NCI-H446 (cell line): ENCODE measurements at places on chromosomes 7 and 10.

DNA sequence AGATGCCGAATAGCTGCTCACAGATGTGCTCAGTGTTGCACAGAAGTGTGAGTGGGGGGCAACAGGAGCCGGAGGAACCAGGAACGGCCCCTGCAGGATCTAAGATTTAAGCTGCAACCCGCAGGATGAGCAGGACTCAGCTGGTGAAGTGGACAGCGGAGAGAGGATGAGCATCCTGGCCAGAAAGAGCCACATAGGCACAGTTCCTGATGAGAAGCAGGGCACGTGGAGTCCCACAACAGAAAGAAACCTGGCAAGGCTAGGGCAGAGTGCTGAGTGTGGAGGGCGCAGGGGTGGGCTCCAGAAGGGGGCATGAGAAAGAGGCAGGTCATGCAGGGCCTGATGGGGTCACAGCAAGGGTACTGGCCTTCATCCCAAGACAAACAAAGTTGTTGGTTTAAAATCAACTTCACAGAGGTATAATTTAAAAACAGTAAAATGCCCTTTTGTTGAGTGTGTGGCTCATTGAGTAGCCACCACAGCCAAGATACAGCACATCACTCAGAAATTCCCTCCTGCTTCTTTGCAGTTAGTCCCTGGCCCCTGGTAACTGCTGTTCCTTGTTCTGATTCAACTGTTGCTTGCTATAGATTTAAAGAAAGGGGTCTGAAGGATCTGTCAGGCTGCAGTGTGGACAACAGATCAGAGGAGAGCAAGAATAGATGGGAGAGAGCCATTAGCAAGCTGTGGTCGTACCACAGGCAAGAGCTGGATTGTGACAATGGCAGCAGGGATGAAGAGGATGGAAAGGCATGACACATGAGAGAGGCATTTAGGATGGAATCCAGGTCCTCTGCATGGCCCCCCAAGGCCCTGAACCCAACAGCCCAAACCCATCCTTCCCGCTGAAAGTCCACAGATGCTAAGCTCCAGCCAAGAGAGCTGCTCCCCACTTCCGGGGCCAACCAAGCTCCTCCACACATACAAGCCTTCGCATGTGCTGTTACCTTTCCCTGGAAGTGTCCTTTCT is 53.1 kb upstream of the OSBPL3 start:
- no peak for DNase-seq

DNA sequence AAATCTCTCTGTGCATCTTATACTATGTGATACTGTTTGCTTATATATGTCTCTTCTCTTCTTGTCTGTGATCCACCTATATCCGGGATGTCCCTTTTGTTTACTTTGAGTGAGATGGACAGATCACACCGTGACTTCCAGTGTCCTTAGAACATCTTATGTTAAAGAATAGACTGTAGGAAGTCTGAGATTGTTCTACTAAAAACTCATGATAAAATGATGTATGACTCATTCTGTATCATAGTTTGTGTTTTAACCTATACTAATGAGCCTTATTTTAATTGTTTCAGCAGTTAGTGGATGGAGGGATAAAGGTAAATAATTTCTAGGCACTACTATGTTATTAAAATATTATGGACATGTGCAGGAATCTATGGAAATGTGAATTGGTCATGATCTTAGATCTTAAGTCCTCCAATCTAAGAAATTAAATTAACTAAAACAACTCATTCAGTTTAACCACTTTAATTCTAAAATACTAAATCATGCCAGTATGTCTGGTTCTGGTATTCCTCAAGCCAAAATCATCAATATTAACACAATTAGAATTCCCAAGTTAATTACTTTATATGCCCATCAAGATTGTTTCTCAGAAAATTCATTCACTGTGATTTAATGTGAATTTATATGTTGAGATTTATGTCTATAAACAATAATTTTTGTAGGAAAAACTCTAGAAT is 32.0 kb downstream of the ITGB8 start:
- no peak for DNase-seq

GRCh38 chr10:2631557-2632205 is 435.7 kb upstream of the PFKP start:
- DNase-seq: no peak

DNA sequence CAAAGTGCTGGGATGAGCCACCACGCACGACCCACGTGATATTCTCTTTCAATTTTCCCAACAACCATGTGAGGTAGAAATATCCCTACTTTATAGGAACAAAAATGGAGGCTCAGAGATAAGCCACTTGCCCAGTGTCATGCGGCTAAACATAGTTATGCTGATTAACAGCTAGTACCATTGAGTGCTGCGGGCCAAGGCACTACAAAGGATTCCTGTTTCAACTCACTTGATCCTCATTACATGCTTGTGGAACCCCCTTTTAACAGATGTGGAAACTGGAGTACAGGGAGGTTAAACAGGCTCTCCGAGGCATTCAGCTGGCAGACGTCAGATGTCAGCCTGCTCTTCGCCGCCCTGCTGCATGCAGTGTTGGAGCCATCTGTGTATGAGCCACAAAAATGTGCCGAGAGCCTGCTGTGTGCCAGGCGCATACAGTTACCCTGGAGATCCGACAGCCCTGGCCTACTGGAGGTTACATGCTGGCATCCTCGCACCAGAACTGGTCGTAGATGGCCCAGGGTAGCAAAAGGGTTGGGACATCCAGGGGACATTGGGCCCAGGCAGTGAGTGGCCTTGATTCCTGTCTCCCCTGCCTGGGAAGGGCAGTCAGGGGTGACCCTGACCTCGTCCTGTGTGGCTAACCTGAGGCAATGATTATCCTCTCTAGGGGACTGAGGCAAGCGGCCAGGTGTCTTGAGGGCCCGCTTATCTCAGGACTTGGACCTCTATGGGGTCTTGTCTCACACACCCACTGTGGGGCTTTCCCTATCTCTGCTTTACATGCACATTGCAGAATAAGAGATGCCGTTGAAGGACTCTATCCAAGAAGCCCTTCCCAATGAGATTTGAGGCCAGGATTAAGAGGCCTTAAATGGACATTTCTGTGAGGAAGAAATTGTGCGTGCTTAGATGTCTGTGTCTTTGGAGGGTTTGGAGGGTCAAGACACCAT is 18.5 kb upstream of the SRGN start:
- DNase-seq: peak; percentile 17

DNA sequence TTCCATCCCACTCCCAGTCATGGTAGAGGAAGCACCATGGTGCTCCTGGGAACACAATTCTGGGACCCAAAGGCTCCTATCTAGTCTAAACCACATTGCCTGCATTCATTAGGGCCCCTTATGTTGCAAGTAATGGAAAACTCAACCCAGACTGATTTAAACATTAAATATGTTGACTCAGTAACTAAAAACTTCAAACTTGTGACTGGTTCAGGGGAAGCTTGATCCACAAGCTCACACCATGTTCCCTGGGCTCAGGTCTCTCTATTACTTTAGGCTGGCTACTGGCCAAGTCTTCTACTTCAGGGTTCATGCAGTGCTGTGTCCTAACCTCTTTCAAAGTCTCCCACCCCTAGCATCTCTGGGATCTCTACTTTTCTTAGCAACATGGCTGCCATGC is 13.1 kb downstream of the WNT16 start:
- DNase-seq: no peak

DNA sequence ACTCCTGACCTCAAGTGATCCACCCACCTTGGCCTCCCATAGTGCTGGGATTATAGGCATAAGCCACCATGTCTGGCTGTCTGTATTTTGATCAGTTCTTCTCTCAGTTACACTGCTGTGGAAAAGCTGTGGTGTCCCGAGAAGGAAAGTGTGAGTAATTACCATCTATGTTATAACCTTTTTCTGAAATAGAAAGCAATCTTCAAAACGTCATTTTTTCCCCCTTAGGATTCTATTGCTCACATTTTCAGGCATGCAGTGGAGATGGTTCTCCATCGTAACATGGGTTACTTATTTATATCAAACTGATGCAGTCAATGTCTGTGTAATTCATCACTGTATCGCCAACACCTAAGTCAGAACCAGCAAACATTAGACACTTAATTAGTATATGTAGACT is 103.5 kb upstream of the FAM3C start:
- no peak for DNase-seq

DNA sequence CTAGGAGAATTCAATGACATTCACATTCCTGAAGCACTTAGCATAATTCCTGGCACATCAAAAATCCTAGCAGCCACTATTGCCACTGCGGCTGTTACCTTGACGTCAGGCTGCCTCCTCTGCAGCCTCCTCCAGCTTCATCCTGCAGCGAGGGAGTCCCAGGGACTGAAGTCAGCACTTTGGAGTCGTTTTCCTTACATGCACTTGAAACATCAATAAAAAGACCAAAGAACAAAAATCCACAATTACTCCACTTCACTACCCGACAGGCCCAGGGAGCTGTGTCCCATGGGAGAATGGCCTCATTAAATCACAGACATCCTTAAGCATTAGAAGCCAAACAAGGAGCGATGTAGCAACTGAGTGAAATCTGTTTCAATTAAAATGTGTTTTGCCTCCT is 48.6 kb upstream of the NANOS1 start:
- DNase-seq: no peak

DNA sequence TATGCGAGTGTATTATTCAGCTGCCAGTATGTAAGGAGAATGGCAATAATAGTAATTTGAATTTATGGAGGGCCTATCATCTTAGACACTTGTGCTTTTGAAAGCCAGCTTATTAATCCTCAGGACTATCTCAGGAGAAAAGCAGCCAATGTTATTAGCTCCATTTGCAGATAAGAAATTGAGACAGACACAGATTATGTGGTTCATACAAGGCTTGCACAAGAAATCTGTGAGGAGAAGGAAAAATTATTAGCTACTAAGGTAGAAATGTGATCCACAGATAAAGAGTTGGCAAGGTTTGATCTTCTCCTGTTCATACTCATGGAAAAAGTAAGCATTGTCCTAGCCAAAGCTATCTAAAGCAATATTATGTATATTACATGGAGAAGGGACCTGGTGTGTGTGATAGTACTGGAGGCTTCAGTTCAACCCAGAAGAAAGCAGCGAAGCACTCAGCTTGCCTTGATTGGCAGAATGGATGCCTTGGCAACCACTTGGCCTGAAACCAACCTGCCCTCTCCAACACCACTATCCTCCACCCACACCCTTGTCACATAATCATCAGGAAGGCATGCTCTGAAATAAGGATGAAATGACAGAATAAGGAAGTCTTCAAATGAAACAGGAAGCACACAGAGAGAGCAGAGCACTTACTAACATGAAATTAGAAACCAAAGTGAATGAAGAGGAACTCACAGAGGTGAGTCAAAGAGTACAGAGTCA is 18.0 kb downstream of the MACC1 start:
- peak; percentile 32 for DNase-seq

GRCh38 chr7:154857728-154858681 is 144.9 kb downstream of the PAXIP1 start:
- no peak for DNase-seq

DNA sequence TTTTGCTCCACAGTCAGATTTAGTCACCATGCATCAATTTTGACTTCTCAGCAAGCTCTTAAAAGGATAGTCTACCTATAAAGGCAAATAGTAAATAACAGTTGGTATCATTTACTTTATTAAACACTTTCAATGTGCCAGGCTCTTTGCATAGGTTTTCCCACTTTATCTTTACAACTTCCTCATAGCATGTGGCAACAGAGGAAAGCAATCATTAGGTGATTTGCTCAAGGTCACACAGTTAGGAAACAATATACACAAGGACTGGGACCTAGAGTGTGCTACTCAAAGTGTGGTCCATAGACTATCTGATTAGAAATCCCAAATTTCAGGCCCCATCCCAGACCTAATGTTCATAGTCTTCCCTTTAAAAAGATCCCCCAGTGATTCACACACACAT is 212.3 kb downstream of the MTERF1 start:
- no peak for DNase-seq

- no peak for DNase-seq
Measured at GRCh38 chr7:68706291-68706690, 892.0 kb upstream of the AUTS2 start.

- no peak for DNase-seq
Measured at GRCh38 chr10:47143072-47143471, 156.9 kb upstream of the GDF10 start.

- no peak for DNase-seq
Measured at GRCh38 chr7:105743351-105744090, 132.9 kb downstream of the ATXN7L1 start.

DNA sequence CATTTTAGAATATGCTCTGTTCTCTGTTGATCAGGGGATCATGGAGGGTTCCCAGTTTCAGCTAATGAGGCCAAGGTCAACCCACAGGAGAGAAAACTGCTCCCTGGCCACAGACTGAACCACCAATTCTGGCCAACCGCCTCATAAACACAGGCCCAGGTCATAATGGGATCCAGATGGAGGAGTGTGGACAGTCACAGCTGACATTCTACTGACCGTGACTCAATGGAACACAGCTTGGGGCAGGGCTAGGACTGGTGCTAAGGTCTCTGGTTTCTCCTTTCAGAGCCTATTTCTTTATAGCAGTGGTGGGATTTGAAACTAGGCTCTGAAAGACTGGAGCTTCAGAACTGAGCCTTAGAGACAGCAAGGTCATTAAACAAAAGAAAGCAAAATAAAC is 68.3 kb downstream of the HIPK2 start:
- no peak for DNase-seq

GRCh38 chr7:36131026-36131425 is 22.0 kb upstream of the EEPD1 start:
- DNase-seq: no peak

DNA sequence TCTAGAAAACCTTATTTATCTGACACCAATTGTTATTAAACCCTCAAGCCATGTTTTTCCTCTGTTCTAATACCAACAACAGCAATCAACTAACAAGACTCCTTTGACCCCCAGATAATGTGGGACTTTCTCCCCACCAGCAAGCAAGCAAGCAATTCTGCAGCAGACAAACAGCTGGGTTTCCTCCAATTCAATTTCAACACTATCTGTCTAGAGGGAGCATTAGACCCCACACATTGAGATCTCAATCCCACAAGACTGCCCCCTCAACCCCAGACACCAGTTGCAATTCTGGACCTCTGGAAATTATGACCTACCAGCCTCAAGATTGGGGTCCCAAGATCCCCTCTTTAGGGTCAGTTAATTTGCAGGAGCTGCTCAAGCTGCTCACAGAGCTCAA is 89.4 kb upstream of the TMEM26 start:
- no peak for DNase-seq

DNA sequence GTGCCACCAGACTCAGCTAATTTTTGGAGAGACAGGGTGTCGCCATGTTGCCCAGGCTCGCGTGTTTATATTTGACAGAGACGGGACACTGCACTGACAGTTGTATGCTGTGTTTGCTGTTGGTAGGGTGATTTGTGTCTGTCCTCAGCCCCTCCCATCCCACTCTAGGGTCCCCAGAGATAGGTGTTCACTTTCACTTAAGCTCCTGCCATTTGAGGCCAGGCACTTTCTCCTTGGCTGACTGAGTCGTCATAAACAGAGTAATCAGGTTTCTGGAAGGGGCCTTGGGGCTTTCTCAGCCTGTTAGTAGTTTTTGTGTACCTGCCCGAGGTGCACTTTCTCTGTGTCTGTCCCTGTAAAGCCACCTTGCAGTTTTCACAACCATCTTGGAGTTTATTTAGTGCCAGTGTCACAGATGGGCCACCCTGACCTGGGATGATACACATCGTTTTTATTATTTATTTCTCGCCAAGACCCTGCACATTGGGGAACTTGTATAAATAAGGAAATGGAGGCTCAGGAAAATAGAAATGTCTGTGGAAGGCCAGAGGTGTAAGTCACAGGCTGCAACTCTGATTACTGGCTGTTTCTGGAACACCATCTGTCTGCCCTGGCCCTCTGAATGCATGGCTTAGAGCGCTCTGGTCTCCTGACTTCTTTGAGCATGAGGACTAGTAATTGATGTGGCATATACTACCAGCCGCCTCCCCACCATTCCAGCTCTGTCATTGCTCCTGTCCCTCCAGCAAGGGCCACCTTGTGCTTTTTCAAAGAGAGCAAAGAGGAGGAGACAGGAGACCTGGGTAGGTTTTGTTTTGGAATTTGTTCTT is 81.9 kb upstream of the PDCD4 start:
- DNase-seq: no peak
